ENCODE measurements at places on chromosomes 3 and 15.

GRCh38 chr3:158152186-158152585 lies 42.3 kb downstream of the RSRC1 start:
- DNase-seq: no peak

DNA sequence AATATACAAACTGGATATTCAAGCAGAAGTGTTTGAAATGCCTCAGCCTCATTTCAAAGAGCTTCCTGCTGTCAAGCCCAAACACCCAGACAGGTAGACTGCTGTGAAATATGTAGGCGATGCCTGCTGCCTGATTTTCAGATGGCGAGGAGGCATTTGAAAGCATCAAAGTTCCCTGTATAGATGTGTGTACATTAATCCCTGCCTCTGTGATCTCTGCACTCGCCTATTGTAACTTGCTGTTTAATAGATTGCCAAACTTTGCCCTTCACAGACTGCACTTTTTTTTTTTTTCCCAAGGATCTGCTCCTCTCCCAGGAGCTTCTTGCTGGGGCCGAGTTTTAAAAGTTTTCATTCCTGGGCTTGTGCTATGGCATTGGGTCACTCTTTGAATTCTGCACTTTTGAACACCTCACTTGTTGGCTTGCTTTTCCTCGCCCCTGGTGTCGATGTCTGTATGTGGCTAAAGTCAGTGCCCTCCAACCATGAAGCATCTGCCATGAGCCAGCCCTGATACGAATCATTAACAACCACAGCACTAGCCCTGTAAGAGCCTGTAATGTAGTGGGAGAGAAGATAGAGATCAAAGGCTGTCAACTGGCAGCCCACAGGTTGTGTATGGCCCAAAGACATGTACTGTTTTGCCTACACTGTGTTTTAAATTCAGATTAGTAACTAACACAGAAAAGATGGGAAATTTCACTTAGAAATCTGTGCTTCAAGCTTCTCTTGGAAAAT lies 287.6 kb upstream of the ICE2 start:
- DNase-seq: no peak

DNA sequence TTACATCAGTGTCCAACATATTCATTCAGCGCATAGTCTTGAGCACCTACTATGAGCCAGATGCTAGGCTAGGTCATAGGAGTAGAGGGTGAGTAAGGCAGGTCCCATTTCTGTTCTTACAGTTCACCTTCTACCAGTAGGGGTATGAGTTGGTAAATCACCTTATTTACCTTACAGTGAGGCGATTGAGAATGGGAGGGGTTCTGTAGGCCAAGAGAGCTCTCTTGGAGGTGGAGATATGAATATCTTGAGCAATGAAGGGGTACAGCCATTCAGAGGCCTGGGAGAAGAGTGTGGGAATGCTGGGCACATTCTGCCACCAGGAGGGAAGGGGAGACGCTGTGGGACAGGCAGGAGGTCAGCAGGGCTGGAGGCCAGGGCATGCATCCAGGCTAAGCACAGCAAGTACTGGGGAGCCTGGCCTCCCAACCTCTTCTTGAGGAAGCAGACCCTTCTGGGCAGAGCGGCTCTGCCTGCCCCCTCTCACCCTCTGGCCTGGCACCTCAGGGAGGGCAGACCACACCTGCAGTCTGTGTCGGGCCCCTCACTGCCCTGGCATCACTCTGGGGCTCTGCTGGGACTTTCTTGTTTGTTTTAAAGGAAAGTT lies 123.4 kb downstream of the EEFSEC start:
- no peak for DNase-seq

GRCh38 chr3:4897765-4898453 lies 81.3 kb upstream of the BHLHE40 start:
- DNase-seq: peak; percentile 11

- peak; percentile 21 for DNase-seq
These were observed 224.7 kb upstream of the GBE1 start for GRCh38 chr3:81985996-81986723.

DNA sequence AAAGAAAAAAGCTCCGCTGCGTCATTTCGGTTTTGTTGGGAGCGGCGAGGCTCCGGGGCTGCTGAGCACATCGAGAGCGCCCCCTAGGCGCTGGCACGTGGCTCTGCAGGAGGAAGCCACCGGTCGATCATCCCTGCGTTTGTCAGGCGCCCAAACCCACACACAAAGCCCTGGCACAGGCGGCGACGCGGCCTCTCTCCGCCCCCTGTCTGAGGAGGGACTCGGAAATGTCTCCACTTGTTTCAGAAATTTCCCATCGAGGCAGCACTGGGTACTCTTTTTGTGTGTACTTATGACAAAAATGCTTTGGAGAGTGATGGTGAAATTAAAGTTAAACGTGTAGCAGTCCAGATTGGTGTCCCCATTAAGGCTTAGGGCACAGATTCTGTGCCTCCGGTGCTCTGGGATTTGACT lies 407.3 kb upstream of the ONECUT1 start:
- DNase-seq: peak; percentile 89

- DNase-seq: no peak
These were observed 787.3 kb downstream of the EDEM1 start for GRCh38 chr3:5974630-5975322.

DNA sequence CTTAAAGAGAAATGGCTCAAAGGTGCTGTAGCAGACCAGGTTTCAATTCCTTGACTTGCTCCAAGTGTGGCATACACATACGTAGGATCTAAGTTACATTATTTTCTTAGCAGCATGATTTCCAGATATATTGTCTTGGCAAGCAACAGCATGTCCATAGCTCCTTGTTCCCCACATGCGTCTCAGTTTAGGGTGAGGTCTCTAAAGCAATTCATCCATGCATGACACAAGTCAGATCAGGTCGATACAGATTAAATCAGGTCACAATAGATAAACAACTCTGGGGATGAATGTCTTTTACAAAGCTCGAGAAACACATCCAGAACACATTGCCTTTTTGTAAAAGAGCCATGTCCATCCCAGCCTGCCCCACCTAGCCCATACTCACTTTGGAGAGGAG lies 108.9 kb upstream of the ABHD17C start:
- DNase-seq: no peak

DNA sequence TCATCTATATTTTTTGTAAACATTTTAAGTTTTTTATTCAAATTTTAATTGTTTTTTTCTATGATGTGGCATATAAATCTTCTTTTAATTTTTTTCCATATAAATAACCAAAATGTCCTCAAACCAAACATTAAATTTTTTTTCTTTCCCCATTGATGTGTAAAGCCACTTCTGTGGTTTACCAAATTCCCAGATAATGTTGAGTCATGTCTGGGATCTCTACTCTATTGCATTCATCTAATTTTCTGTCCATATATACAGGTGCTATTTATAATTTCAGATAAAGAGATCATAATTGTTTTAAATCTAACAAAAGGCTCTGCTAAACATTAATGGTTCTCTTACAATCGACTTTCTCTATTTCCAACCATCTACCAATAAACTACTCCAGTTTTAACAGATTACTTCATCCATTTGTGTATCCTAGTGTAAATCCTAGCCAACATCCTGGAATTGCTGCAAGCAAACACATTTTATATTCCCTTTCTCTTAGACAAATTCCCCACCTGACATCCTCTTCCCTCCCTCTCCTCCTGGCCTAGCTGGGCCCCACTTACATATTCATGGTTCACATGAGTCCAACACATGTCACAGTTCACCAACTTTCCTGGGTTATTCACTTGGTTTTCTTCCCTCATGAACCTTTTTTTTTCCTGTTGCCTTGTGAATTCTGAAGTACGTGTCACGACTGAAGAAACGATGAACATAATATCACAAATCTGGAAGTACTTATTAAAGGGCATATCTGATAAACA lies 368.0 kb upstream of the AGTR1 start:
- no peak for DNase-seq
